ENCODE measurements at places on chromosomes 3 and 15. TPM values are rescaled to one million over a fixed set of nuclear protein-coding genes. Genes with fewer than 3 reads are reported as not detected.

GRCh38 chr3:59545374-59545773, 495.5 kb upstream of the CFAP20DC start:
- H3K27ac ChIP-seq, result no peak overlapping the region
- DNase-seq, result no peak
- no peaks in the 10 kb centered on the region for H3K36me3 ChIP-seq
- no peaks in the 10 kb centered on the region for H3K4me1 ChIP-seq
- H3K4me3 ChIP-seq, result no peak overlapping the region

- no peaks in the 10 kb centered on the region for H3K36me3 ChIP-seq
- no peaks in the 10 kb centered on the region for H3K4me1 ChIP-seq
- H3K27ac ChIP-seq, result no peak overlapping the region
- H3K4me3 ChIP-seq, result no peak overlapping the region
Observed at GRCh38 chr15:91627473-91628278, 225.8 kb upstream of the SLCO3A1 start.

DNA sequence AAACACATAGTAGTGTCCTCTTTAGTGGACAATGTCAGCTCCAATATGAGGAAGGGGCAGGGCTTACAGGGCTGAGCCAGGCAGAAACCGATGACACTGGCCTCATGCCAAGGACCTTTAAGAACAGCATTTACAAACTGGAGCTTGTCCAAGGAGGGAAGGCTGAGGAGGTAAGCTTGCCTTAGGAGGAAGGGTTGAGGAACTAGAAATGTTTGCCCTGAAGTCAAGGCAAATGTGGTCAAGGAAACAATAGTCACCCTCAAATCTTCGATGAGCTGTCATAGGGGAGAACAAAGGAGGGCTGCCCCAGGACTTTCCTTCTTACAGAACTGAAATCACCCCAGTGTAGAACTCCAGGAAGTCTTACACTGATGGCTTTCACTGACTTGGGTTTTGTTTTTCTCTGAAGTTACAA, 136.4 kb downstream of the LIPC start:
- H3K4me1 ChIP-seq, result peaks cover 15% of the 10 kb centered on the region
- no peaks in the 10 kb centered on the region for H3K27me3 ChIP-seq
- H3K4me3 ChIP-seq, result no peak overlapping the region
- H3K36me3 ChIP-seq, result no peaks in the 10 kb centered on the region

- no peaks in the 10 kb centered on the region for H3K27me3 ChIP-seq
- H3K27ac ChIP-seq, result no peak overlapping the region
- H3K36me3 ChIP-seq, result peaks cover 56% of the 10 kb centered on the region
- DNase-seq, result no peak
Observed at GRCh38 chr15:48800811-48801455, 9.9 kb downstream of the CEP152 start.

GRCh38 chr3:29212789-29213433, 68.0 kb upstream of the RBMS3 start:
- H3K36me3 ChIP-seq, result no peaks in the 10 kb centered on the region
- H3K27me3 ChIP-seq, result no peaks in the 10 kb centered on the region
- no peak overlapping the region for H3K27ac ChIP-seq
- no peak overlapping the region for H3K4me3 ChIP-seq

- H3K27ac ChIP-seq, result peak overlapping the region; percentile 92
- peaks cover 23% of the 10 kb centered on the region for H3K4me1 ChIP-seq
- peak overlapping the region; percentile 24 for H3K4me3 ChIP-seq
- DNase-seq, result peak; percentile 94
Observed at GRCh38 chr3:142046320-142047020, 102.9 kb downstream of the TFDP2 start.

DNA sequence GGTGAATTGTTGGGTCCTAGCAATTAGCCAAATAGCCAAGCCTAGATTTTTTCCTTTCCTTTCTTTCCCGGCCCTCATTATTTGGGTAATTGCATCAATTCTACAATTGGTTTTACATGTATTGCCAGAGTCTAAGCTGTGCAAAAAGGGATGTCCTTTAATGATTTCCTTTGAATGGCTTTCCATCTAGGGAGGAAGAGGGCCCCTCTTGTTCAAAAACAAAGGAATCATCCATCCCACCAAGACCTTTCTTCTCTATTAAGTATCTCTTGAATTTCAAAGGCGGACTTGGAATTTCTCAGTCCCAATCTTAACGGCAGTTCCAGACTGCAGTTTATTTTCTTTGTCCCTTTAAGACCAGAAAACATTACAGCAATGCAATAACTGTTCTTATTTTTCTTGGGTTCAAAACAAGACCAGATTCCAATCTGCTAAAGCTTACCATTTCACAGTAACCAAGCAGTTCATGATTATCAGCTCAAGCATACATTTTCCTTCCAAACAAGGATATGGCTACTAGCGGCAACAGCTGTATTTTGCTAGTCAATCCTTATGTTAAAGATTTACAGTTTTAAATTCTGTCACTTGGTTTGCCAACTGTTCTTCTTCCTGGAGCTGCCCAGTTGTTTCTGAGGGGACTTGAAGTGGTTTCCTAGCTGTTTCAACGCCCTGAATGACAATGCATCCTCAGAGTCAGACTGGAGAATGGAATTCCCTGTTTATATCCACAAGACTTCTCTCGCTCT, 91.4 kb upstream of the LRIG1 start:
- no peak overlapping the region for H3K27ac ChIP-seq
- no peaks in the 10 kb centered on the region for H3K36me3 ChIP-seq
- H3K27me3 ChIP-seq, result no peaks in the 10 kb centered on the region
- no peak overlapping the region for H3K4me3 ChIP-seq
- no peak for DNase-seq
- H3K4me1 ChIP-seq, result no peaks in the 10 kb centered on the region

- no peaks in the 10 kb centered on the region for H3K4me1 ChIP-seq
- peak; percentile 16 for DNase-seq
- peaks cover under 1% of the 10 kb centered on the region for H3K27me3 ChIP-seq
- no peaks in the 10 kb centered on the region for H3K36me3 ChIP-seq
Observed at GRCh38 chr3:71652781-71653413, 69.4 kb upstream of the FOXP1 start.

DNA sequence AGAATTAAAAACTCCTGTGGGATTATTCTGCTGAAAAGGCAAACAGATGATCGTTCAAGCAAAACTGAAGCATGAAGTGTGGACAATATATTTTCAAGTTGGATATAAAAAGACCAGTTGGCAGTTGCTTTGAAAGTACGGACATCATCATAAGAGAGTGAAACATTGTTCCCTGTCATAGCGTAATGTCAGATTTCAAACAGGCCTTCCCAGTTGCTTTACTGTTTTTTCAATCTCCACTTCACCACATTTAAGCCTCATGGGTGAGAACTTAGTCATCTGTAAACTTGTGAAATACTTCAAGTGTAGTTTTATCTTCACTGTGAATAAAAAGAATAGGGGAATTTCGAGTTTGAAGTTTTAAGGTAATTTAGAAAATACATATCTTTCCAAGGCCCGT, 435.1 kb upstream of the CNTN3 start:
- H3K36me3 ChIP-seq, result no peaks in the 10 kb centered on the region
- no peak overlapping the region for H3K27ac ChIP-seq
- H3K4me1 ChIP-seq, result no peaks in the 10 kb centered on the region
- no peak overlapping the region for H3K4me3 ChIP-seq
- no peaks in the 10 kb centered on the region for H3K27me3 ChIP-seq
- no peak for DNase-seq

GRCh38 chr15:29476503-29477080, 207.0 kb upstream of the NSMCE3 start:
- no peaks in the 10 kb centered on the region for H3K4me1 ChIP-seq
- no peak for DNase-seq
- H3K27ac ChIP-seq, result no peak overlapping the region
- no peaks in the 10 kb centered on the region for H3K36me3 ChIP-seq

The ROPN1 gene
- total RNA-seq, result not detected

The TMEM266 gene
- not detected for total RNA-seq

The C2CD4A gene
- total RNA-seq, result not detected
